Lower lobe of right lung (tissue), 2 donors: ENCODE measurements at places on chromosomes 3 and 15. TPM values are rescaled to one million over a fixed set of nuclear protein-coding genes. Genes with fewer than 3 reads are reported as not detected.

GRCh38 chr15:62824111-62825015, 218.2 kb upstream of the TPM1 start:
- no peak overlapping the region for H3K4me3 ChIP-seq

- DNase-seq: no peak
- H3K36me3 ChIP-seq: no peaks in the 10 kb centered on the region
- no peaks in the 10 kb centered on the region for H3K27me3 ChIP-seq
These were observed 22.7 kb downstream of the ST6GAL1 start for GRCh38 chr3:186953011-186953487.

DNA sequence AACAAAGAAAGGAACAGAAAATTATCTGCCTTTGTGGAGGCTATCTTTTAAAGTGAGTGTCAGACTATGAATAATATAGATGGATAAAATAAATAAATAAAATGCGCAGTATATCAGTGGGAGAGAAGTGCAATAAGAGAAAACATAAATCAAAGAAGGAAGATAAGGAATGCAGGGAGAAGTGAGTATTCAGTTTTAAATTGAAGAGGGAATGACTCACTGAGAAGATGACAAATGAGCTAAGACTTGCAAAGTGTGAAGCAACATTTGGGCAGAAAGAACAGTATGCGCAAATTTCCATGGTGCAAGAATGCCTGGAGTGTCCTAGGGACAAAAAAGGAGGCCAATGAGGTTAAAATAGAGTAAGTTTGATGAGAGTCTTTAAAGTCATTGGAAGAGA, 1300.1 kb upstream of the ALCAM start:
- no peak overlapping the region for H3K4me3 ChIP-seq
- H3K36me3 ChIP-seq: no peaks in the 10 kb centered on the region
- H3K27me3 ChIP-seq: no peaks in the 10 kb centered on the region
- no peak for DNase-seq
- H3K27ac ChIP-seq: no peak overlapping the region
- H3K4me1 ChIP-seq: no peaks in the 10 kb centered on the region

PRR20G gene
- not detected for total RNA-seq

TMC3 gene
- not detected for total RNA-seq

DNA sequence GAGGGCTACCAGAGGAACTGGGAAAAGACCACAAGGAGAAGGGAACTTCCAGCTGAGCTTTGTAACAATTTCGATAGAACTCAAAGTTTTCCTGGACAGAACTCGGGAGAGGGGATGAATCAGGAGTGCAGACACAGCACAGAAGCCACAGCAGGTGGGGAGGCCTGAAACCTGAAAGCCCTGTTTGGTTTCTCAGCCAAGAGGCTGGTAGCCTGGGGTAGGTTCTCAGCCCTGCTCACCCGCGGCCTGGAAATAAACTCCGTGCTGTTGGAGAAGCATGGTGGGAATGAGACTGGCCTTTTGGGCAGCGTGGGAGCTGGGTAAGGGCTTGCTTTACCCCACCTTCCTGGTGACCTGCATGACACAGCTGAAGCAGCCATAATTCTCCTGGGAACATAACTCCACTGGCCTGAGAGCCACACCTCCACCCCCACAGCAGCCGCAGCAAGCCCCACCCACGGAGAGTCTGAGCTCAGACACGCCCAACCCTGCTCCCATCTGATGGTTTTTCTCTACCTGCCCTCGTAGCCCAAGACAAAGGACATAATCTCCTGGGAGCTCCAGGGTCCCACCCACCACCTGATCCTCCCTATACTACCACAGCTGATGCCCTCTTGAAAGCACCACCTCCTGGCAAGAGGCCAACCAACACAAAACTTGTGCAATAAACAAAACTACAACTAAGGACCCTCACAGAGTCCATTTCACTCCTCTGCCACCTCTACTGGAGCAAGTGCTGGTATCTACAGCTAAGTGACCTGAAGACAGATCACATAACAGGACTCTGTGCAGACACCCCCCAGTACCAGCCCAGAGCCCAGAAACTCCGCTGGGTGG, 52.5 kb upstream of the CHRM5 start:
- DNase-seq: no peak
- no peak overlapping the region for H3K4me3 ChIP-seq
- H3K36me3 ChIP-seq: no peaks in the 10 kb centered on the region
- no peaks in the 10 kb centered on the region for H3K4me1 ChIP-seq

WDR72 gene
- total RNA-seq: 1.5 TPM

DAG1 gene
- total RNA-seq: 71.5 TPM

DNA sequence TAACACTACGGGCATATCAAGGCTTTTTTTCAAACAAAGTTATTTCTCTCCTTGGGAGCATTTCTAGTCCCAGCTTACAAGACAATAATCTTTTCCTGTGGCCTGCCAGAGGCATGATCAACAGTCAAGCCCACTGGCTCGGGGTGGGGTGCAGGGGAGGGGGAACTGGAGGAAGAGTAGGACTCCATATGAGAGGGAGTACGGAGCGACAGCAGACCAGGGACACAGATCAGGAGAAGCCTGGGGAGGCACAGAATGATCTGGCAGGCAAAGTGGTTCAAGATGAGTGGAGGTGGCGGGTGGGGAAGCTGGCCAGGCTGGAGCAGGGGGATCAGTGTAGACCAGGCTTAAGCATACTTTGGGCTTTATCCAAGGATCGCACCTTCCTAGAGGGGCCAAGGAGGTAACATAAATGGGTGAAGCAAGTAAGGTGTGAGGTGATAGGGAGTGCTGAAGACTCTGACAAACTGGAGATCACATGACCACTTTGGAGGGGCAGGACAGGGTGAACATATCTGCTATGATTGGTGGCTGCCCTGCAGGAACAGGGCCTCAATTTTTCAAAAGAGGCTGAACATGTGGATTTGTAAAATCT, 37.4 kb downstream of the KLF15 start:
- no peak overlapping the region for H3K27ac ChIP-seq
- no peaks in the 10 kb centered on the region for H3K27me3 ChIP-seq
- no peaks in the 10 kb centered on the region for H3K4me1 ChIP-seq
- no peak overlapping the region for H3K4me3 ChIP-seq
- no peak for DNase-seq

SCN5A gene
- total RNA-seq: 0.24 TPM

- no peak for DNase-seq
- no peaks in the 10 kb centered on the region for H3K4me1 ChIP-seq
- no peaks in the 10 kb centered on the region for H3K27me3 ChIP-seq
- H3K36me3 ChIP-seq: no peaks in the 10 kb centered on the region
- no peak overlapping the region for H3K27ac ChIP-seq
These were observed 375.5 kb downstream of the NTRK3 start for GRCh38 chr15:87881026-87881425.

- H3K4me1 ChIP-seq: peaks cover 9% of the 10 kb centered on the region
- no peak for DNase-seq
- no peaks in the 10 kb centered on the region for H3K27me3 ChIP-seq
- H3K27ac ChIP-seq: no peak overlapping the region
- peaks cover 12% of the 10 kb centered on the region for H3K36me3 ChIP-seq
- H3K4me3 ChIP-seq: no peak overlapping the region
These were observed 25.9 kb downstream of the SHISA5 start for GRCh38 chr3:48477959-48478520.

DNA sequence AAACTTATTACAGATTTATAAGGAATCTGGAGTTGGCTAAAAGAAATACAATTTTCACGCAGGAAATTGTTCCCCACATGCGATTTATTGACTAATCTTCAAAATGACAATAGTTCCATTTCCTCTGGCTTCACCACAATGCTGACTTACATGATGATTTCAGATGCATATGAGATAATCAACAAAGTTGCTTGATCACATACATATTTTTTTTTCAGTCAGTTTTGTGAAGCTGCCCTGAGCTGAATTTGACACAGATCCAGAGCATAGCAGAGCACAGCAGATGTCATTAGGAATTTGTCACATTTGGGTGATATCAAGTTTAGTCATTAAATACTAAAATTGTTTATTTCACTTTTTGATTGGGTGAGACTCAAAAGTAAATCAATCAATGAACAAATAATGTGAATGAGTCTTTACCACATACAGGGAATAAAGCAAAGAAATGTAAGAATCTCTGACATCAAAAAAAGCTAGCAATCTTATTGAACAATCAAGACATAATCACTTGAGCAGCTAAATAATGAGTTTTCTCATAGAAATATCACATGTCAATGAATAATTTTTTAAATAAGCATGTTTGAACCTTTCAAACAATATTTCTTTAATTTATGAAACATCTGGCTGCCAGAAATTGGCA, 18.3 kb downstream of the CPB1 start:
- no peaks in the 10 kb centered on the region for H3K36me3 ChIP-seq
- DNase-seq: no peak
- no peaks in the 10 kb centered on the region for H3K27me3 ChIP-seq
- H3K4me3 ChIP-seq: no peak overlapping the region
- H3K4me1 ChIP-seq: no peaks in the 10 kb centered on the region

FGF7 gene
- total RNA-seq: 24.2 TPM

GRCh38 chr3:123295901-123296250, 94.1 kb downstream of the SEC22A start:
- H3K4me1 ChIP-seq: no peaks in the 10 kb centered on the region
- no peaks in the 10 kb centered on the region for H3K36me3 ChIP-seq
- H3K27me3 ChIP-seq: no peaks in the 10 kb centered on the region
- H3K4me3 ChIP-seq: no peak overlapping the region

ISLR2 gene
- 1.2 TPM for total RNA-seq

GRCh38 chr3:43155464-43156121, 49.7 kb upstream of the POMGNT2 start:
- no peak for DNase-seq
- no peaks in the 10 kb centered on the region for H3K36me3 ChIP-seq
- H3K27me3 ChIP-seq: no peaks in the 10 kb centered on the region
- H3K4me3 ChIP-seq: no peak overlapping the region
